Lower leg skin (tissue), 4 donors: ENCODE measurements at places on chromosomes 12 and 14.
A peak's percentile ranks its signal among the peaks of the same experiment; 100 is the strongest.

DNA sequence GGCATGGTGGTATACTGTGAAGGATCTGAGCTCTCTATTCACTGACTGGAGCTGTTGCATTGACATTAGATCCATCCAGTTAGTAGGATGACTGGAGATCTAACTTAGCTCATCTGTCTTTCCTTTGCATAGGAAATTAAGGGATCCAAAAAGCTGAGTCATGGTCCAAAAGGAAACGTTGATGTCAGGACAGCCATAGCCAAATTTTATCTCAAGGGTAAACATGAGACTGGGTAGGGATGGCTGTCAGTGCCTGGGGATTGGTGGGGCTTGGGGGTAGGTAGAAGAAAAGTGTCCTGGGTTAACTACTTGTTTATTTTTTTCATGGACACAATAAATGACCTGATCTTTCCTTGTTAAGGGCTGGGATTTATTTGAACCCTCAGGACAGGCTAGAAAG lies 4.6 kb downstream of the FAM177A1 start:
- no peak for DNase-seq

GRCh38 chr12:996881-997280 lies 5.9 kb downstream of the ERC1 start:
- DNase-seq = no peak

DNA sequence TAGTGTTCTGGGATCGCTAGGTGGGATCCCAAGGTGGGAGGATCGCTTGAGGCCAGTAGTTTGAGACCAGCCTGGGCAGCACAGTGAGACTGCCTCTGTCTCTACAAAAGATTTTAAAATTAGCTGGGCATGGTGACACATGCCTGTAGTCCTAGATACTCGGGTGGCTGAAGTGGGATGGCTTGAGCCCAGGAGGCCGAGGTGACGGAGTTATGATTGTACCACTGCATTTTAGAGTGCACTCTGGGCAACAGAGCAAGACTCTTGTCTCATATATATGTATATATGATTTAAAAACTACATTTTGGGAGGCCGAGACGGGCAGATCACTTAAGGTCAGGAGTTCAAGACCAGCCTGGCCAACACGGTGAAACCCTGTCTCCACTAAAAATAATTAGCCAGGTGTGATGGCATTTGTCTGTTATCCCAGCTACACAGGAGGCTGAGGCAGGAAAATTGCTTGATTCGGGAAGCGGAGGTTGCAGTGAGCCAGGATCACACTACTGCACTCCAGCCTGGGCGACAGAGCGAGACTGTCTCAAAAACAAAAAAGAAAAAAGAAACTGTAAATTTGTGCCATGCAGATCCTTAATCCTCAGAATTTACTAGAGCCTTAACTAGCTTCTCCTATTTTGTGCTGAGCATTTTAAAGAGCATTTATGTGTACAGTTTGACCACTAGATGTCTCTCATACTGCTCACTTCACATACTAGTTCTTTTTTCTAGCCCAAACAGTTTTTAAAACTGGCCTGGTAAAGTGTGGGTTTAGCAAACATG lies 114.8 kb downstream of the MON2 start:
- no peak for DNase-seq

DNA sequence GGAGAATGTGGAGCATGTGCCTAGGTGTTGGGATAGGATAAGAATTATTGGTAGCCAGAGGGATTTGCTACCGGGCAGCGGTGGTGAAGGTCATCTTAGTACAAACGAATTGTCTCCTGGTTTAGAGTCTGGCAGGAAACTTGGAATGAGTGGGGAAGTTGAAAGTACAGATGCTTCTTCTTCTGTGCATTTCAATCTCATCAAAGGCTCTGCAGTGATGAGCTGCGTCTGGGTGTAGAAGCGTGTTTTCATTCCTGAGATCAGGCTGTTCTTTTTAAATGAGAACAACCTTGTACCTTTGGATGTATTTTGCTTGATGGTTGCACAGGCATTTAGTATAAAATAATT lies 2.1 kb downstream of the WNK1 start:
- no peak for DNase-seq

GRCh38 chr12:110698171-110698902 lies 9.4 kb upstream of the HVCN1 start:
- peak; percentile 54 for DNase-seq

DNA sequence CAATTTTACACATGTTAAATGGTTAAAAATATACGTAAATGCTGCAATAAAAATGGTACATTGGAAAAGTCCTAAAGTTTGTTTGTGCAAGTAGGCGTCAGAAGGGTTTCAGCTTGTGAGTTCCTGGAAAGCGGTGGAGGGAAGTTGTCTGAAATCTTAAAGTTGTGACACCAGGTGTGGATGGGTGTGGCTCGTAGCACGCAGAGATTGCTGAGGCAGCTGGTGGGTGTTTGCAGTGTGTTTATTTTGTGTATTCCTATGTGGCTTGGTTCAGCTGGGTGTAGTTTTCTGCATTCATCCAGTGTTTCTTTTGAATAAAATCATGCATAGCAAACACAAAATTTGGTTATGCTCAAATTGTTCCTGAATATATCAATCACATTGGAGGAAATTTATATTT lies 136.8 kb upstream of the TBX3 start:
- no peak for DNase-seq

DNA sequence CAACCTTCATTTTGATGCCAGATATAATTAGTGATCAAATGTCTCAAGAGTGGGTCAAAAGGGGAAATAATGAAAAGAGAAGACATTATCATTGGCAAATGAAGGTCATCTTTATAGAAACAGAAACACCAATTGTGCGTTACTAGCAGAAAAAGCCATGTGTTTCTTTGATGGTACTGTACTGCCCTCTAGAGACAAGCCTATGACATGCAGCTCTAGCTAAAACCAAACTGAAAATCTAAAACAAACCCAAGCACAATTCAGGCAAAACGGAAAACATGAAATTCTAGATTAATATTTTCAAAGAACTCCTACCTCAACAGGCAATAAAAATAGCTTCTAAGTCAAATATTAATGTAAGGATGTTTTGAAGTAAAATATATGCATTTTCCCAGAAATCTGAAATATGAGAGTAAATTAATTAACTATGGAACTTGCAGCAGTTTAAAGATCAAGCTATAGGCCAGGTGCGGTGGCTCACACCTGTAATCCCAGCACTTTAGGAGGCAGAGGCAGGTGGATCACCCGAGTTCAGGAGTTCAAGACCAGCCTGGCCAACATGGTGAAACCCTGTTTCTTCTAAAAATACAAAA lies 115.4 kb downstream of the KLHL28 start:
- no peak for DNase-seq
